ENCODE measurements at places on chromosomes 7 and 10.

DNA sequence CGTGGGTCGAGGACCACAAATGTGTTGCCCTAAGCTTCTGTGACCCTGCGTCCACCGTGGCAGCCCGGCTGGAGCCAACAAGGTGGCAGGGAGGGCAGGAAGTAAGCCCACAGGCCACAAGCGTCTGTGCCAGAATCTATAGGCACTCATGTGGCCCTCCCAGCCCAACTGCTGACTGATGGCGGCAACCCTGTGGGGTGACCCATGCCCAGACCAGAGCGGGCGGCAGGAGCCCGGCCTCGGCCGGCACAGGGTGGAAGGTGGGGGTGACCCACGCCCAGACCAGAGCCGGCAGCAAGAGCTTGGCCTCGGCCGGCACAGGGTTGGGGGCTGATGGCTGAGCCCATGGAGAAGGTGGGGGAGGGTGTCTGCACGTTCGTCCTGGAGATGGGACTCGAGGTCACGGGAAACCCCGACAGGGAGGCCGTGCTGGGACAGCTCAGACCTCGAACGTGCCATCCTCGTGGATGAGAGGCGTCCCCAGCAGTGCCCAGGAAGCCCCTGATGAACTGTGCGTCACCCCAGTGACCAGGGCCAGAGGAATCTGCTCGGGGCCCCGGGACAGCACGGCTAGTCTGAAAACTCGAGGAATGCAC, 181.0 kb downstream of the ELFN1 start:
- no peak for DNase-seq

- peak; percentile 50 for DNase-seq
Observed at GRCh38 chr10:119680650-119681081, 29.5 kb downstream of the BAG3 start.

GRCh38 chr10:62037166-62037831, 135.8 kb downstream of the ARID5B start:
- DNase-seq, result peak; percentile 24

- DNase-seq, result no peak
Observed at GRCh38 chr10:99777918-99778714, 4.3 kb upstream of the ABCC2 start.

- DNase-seq, result no peak
Observed at GRCh38 chr10:49311555-49312236, 12.7 kb downstream of the C10orf71 start.

- DNase-seq, result no peak
Observed at GRCh38 chr7:47188136-47188535, 393.8 kb downstream of the TNS3 start.

GRCh38 chr7:110590415-110590814, 500.5 kb upstream of the LRRN3 start:
- DNase-seq, result no peak

- no peak for DNase-seq
Observed at GRCh38 chr10:48511066-48511874, 93.6 kb downstream of the ARHGAP22 start.

DNA sequence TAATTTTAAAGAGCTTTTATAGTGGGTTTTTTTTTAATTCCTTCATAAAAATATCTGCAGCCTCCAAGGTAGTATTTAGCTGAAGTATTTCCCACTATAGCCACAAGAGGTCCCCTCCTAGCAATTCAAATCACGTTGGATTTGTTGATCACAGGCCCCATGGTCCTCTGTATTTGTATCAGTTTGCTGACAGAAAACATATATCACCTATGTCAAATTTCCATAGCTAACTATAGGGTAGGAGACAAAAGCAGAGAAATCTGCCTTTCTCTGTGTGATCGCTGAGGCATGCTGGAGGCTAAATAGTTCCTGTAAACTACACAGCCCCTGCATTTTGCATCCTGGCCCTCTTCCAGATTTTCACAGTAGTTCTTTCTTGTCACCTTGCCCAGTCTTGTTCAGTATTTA, 1.7 kb upstream of the CTNNA3 start:
- DNase-seq, result no peak

DNA sequence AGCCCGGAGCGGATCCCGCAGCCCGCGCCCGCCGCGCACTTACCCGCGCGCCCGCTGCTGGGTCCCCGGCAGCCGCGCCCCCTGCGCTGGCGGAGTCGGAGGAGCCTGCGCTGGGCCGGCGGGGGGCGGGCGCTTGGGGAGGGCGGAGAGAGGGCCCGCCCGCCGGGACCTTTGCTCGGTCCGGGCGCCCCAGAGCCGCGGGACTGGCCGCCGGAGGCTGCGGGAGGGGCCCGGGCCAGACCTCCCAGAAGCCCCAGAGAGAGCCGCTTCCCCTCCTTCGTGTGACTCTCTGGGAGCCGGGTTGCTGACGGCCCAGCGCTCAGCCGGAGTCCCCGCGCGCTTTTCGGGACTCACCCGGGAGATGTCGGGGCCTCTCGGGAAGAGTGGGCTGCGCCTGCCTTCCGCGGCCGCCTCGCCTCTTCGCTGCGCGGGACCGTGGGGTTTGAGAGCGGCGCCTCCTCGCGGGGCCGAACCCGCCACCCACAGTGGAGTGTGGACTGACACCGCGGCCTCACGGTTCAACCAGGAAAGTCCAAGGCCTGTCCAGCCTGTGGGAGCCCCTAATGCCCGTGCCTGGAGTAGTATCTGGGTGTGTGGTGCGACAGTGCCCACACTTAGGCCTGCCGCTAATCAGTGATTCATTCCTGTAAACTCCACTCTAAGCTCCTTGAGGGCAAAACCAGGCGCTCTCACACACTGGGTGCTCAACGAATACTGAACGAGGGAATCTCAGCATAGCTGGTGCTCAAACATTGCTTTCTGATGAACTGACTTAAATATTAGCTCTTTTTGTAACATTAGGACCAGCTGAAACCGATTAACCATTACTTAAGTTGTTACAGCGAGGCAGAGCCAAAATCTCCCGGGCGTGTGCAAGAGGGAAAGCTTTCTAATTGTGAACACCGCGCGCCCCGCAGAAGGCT, at the start of gene GSDME:
TSS of gene GSDME (minus strand) at position 112 of the 923 bp plus-strand sequence. CDS start 7,690 bp downstream, outside the sequence.
- peak; percentile 77 for DNase-seq

- DNase-seq, result no peak
Observed at GRCh38 chr7:151383638-151384351, 26.0 kb downstream of the WDR86 start.

GRCh38 chr10:131689486-131689885, 211.3 kb upstream of the PPP2R2D start:
- DNase-seq, result no peak

DNA sequence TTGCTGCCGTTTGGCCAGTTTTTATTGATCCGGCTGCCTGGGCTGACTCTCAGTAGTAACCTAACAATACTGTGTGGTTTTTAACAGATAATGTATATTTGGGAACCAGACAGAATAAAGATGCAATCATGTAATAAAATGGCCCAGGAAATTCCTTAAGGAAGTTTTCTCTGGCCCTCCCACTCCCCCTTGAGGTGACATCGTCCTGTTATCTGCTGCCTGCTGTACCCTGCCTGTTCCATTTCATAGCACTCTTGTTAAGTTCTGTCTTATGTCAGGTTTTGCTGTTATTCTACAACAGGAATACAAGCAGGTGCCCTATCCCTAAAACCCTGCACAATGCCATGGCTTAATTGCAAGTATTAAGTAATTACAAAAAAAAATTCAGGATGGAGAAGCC, 12.5 kb downstream of the ITGB8 start:
- DNase-seq, result no peak

- no peak for DNase-seq
Observed at GRCh38 chr10:4033341-4033896, 248.4 kb upstream of the KLF6 start.

- peak; percentile 23 for DNase-seq
Observed at GRCh38 chr10:51301644-51302043, 227.4 kb downstream of the PRKG1 start.
